GF-D8 (cell line): ENCODE measurements at places on chromosomes 2 and 18.

DNA sequence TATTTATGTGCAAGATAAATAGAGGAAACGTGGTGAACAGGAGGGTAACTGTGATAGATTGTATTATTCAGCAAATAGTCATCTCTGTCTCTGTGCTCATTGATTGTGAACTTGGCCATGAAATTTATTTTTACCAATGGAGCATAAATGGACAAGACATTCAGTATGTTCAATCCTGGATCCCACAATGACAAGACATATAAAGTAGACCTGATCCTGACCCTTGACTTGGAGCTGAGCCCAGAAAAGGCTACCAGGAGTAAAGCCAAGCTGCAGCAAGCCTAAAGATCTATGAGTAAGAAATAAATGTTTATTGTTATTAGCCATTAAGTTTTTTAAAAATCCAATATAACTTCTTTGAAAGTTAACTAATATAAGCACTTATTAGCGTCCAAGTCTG, 531.2 kb downstream of the PIK3C3 start:
- DNase-seq, result no peak

- DNase-seq, result no peak
Observed at GRCh38 chr2:140307532-140307931, 1527.3 kb upstream of the NXPH2 start.

- no peak for DNase-seq
Observed at GRCh38 chr2:109164739-109165221, 35.8 kb downstream of the SH3RF3 start.

DNA sequence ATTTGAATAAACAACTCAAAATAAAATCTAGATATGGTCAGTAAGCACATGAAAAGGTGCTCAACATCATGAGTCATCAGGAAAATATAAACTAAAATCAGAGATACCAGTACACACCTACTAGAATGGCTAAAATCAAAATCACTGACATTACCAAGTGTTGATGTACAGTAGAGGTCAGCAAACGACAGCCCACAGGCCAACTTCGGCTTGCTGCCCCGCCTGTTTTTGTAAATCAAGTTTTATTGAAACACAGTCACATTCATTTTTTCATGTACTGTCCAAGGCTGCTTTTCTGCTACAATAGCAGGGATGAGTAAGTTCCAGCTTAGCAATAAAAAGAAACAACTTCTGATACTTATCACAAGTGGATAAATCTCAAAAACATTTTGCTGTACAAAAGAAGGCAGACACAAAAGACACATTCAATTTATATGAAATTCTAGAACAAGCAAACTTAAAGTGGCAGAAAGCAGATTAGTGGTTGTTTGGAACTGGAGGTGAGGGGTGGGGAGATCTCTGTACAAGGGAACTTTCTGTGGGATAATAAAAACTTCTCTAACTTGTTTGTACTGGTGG, 32.1 kb downstream of the TRAK2 start:
- DNase-seq, result no peak

DNA sequence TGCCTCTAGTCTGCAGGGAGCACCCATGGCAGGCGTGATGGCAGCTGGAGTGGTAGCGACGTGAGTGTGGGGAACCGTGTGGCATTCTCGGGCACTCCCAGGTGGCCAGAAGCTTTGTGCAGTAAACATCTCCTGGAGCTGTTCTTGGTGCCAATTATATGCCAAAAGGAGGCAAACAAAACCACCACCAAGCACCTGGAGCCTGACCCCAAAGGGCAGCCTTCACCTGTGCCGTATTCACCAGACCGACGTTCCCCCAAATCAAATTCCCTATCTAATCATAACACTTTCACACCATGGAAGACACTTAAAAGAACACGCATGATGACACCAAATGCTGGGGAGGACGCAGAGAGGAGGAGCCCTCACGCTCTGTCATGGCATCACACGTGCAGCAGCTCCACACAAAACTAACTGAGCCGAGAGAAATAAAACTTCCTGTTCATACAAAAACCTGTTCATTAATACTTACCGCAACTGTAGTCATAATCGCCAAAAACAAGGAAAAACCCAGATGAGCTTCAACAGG, 123.6 kb downstream of the EIPR1 start:
- DNase-seq, result no peak

DNA sequence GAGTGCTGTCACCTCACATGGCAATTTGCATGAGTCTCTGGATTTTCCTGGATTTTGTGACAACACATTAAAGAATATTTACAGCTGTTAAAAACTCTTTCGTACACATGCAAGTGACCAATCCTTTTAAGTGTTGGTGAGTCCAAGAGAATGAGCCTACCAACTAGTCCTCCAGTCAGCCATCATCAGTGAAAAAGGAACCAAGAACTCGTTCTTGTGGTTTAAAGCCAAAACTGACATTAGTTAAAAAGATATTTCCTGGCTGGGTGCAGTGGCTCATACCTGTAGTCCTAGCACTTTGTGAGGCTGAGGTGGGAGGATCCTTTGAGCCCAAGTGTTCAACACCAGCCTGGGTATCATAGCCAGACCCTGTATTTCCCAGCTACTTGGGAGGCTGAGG, 215.4 kb upstream of the ITGA4 start:
- no peak for DNase-seq

DNA sequence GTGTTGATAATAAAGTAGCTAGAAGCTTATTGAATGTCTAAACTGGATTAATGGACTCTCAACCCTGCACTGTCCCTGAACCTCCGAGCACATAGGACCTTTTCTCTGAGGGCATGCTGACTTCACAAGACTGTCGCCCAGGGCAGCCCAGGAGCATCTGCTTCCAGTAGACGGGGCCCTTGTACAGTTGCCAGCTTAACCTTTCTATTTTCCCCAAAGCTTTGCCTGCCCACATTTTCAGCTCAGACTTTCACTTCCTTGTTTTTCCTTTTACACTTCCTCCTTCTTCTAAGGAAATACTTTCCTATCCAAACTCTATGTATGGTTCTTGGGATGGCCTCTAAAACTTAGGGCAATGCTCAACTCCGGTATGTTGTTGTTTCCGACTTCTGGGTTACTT, 1.3 kb downstream of the VWA3B start:
- peak; percentile 54 for DNase-seq

DNA sequence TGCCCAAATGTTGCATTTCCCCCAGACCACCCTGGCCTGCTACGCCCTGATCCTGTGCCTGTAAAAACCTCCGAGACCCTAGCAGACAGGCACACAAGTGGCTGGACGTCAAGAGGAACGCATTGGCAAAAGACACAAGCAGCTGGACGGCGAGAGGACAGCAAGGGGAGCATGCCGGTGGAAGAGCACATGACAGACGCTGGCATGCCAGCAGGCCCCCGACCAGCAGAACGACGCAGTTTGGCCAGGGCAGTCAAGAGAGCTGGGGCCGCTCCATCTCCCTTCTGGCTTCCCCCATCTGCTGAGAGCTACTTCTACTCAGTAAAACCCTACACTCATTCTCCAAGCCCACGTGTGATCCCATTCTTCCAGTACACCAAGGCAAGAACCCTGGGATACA, 42.1 kb downstream of the SAP130 start:
- no peak for DNase-seq

GRCh38 chr18:37567061-37567993, 1.7 kb upstream of the CELF4 start:
- no peak for DNase-seq

DNA sequence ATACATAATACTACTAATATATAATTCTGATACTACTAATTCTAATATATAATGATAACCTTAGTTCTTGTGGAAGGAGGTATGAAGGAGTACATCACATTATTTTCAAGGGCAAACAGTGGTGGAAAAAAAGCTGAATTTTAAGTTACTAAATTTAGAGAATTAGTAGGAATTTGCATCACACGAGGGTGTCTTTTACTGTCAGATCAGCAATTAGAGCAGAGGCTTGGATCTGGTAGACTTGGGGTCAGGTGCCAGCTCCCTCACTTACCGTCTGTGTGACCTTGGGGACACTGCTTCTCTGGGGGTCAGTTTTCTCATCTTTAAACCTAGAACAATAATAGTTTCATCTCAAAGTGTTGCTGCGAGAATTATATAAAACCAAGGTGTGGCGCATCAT, 114.1 kb upstream of the NEDD4L start:
- no peak for DNase-seq

DNA sequence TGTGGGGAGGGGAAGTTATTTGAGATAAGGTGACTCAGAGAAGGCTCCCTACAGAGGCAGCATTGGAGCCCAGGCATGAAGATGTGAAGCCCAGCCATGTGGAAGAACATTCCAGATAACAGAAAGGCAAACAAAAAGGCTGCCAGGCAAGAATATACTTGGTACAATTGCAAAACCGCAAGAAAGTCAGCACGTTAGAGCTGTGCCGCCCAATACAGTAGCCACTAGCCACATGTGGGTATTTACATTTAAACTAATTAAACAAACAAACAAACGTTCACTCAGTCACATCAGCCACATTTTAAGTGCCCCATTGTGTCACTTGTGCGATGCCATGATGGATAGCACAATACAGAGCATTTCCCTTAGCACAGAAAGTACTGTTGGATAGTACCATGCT, 179.6 kb downstream of the SATB2 start:
- DNase-seq, result no peak

DNA sequence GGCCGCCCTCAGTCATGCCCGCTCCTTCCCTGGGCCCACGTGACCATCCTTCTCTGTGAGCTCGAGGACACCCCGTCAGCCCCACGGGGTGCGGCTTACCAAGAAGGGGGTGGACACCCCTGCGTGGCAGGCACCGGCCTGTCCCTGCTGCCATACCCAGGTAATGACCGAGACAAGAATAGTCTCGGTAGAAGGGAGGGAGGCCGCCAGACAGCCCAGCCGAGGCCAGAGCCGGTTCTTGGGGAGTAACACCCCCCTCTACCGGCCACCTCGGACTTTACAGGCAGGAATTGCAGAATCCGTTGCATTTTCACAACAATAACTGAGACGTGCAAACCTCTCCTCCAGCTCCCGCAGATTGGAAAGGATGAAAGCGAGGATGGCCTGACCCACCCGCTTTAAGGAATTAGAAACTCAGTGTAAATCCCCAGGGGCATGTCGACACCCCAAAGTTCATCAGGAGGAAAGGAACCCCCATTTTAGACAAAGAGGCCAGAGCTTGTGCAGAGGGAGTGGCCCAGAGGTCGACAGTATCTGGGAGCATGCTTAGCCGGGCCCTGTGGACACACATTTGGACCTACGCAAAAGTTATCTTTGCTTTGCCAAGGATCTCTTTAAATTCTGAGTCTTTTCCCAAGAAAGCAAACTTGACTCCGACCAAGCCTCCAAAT, 60.1 kb upstream of the GLI2 start:
- DNase-seq, result no peak

DNA sequence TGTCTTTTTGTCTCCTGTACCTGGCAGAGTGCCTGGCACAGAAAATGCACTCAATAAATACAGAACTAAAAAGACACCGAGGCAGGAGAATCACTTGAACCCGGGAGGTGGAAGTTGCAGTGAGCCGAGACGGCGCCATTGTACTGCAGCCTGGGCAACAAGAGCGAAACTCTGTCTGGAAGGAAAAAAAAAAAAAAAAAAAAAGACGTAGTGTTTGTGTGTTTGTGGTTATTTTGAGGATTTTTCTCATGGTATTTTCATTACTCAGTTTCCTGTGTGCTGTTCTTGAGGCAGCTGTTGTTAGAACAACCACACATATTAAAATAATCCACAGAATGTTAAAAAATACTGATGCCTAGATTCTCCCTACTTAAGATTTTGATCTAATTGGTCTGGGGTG, 519.2 kb upstream of the SPHKAP start:
- DNase-seq, result no peak

DNA sequence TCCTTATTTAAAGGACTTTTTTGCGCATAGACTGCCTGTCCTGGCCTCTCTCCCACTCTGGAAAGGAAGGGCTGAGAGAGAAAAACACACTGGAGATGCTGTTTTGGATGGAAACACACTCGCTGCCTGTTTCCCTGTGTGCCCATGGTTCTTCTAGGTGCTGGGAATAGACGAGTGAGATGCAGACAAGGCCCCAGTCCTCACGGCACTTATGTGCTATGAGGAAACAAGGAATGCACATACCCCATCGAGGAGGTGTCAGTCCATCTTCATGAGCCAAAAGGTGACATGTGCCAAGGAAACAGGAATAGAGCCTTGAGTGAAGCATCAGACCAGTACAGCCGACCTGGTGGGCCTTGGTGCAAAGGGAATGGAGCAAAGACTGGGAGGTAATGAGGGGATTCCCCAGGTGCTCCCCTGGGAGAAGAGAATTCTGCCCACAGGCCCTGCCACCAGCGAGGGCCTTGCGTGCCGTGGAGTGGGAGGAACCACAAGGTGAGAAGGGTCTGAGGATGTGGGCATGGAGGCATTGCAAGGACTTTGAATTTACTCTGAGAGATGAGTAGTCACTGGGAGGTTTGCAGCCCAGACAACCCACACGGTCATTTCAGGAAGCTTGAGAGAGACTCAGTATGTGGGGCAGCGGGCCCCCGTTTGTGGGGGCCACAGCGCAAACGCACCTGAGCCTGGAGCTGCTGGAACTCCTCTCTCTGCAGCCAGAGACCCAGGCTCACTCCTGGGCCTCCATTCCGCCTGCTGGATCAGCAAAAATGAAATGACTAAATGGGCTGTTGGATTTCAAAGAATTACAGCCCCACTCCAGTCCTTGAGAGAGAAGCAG, 197.5 kb upstream of the COPS8 start:
- no peak for DNase-seq

DNA sequence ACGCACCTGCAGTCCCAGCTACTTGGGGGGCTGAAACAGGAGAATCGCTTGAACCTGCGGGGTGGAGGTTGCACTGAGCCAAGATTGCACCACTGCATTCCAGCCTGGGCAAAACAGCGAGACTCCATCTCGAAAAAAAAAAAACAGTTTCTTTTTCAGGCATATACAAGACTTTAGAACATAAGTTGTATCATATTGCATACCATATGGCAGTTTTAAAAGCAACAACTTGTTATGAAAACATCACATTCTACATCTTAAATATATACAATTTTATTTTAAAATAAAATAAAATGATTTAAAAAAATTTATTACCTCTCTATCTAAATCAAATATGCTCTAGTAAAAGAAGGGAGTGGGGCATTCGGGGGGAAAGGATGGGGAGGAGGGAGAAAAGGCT, 39.4 kb upstream of the SP5 start:
- no peak for DNase-seq

- DNase-seq, result no peak
Observed at GRCh38 chr2:205024822-205025518, 479.7 kb downstream of the PARD3B start.

GRCh38 chr2:172000696-172001361, 1.1 kb downstream of the METAP1D start:
- DNase-seq, result no peak

- DNase-seq, result no peak
Observed at GRCh38 chr18:36047521-36047920, 19.8 kb downstream of the RPRD1A start.

- DNase-seq, result no peak
Observed at GRCh38 chr2:232666051-232666805, 30.9 kb upstream of the GIGYF2 start.

GRCh38 chr2:165009466-165009865, 54.1 kb upstream of the SLC38A11 start:
- no peak for DNase-seq

GRCh38 chr2:235981631-235982030, 186.6 kb downstream of the GBX2 start:
- no peak for DNase-seq

DNA sequence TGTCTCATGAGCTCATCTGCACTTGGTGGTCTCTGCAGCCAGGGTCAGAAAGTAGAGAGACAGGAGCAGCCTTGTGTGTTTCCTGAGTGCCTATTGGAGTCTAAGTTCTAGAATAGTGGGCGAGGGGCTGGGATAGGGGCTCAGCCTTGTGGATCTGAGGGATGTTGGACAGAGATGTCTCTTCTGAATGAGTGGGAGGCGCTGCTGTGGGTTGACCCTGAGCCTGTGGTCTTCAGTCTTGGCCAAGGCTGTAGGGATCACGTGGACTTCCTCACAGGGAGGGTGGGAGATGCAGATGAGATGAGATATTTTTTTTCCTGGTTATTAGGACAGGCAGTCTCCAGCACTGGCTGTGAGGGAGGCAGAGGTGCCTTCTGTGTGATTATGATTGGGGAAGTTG, 61.8 kb downstream of the RNF144A start:
- DNase-seq, result no peak
